Posterior vena cava (tissue), 2 donors: ENCODE measurements at places on chromosomes 1 and 21.
A peak's percentile ranks its signal among the peaks of the same experiment; 100 is the strongest.

- no peak for DNase-seq
Measured at GRCh38 chr1:17148950-17149608, 29.8 kb upstream of the PADI2 start.

DNA sequence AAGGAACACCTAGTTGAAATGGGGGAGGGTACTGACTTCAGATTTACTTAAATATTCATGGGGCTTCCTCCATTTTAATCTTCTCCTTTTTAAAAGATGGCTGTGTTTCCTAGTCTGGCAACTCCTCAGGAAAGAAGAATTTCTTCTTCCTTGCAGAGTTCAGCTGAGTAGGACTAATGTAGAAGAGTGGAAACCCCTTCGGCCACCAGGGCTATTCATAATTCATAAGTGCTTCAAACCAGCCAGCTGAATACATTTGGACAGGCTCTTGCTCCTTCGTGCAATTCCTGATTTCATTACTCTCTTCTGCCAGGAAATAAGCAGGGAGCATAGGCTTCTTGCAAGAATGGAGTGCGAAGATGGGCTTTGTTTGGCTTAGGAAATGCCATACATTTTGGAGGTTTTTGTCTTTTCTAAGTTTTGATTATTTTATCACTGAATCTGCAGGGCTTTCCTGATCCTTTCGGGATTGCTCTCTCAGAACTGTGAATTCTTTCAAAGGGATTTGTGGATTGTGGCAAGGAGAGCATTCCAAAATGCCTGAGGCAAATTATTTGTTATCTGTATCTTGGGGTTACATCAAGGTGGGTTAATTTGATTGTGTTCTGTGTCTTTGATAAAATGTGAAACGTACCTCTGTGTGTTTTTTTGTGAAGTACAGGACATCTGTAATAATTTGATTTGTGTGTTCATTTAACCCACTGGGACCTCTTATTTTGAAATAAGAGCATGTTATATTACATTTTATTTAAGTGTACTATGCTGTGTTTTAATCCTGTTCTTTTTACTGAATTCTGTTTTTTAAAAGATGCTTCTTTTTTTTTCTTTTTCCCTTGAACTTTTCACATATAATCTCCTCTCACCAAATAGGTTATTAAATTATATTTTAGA lies 179.4 kb upstream of the SGIP1 start:
- no peak for DNase-seq

DNA sequence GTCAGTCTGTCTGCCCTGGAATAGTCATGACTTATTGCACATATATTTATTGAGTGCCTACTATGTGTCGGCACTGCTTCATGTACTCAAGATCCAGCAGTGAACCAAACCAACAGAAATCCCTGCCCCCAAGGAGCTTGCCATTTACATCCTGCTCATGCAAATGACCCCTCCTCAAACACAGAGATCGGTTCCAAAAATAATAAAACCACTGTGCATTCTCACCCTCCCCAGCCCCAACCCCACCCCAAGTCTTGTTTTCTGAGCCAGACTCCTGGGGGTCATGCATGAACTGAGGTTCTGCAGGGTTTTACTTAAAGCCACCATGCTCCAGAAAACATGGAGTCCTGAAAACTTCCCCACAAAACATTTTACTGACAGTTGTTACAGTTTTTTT lies 61.9 kb downstream of the KIAA0040 start:
- DNase-seq = no peak

DNA sequence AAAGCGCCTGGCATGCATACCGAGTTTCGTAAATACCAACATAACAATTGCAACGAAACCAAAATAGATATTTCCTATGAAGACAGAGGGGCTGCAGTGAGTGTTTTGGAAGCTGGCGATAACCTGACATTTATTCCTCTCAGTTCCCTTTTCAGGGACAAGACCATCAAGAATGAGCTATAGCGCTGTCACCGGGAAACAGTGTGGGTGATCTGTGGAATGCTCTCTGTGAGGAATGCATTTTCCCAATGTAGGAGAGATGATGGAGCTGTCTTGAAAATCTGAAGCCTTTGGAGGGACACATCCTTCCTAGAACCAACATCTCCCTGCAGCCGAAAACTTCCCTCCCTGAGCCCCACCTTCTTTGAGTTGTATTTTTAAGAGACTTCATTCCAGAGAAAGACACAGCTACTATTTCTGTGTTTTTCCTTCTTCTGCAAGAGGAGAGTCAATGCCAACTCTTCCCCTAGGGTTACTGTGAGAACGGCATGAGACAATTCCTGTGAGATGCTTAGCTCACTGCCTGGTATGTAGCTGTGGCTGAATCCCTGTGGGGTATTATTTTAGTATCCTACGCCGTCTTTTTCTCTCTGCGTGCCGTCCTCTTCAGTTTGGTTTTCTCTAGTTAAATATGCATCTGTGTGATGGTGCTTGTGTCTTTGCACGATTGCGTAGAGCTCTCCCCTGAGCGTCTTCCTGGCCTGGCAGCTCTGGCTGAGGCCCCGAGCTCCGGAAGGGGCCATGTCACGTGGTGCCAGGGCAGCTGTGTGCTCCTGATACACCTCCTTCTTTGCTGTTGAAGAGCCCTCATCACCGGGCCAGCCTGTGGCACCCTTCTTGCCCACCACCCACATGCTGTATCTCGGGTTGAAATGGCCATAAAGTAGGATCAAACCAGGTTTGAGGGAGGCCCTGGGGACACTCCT lies 45.2 kb downstream of the AJAP1 start:
- DNase-seq = no peak

GRCh38 chr1:244409701-244410100 lies 42.0 kb downstream of the ADSS2 start:
- no peak for DNase-seq

DNA sequence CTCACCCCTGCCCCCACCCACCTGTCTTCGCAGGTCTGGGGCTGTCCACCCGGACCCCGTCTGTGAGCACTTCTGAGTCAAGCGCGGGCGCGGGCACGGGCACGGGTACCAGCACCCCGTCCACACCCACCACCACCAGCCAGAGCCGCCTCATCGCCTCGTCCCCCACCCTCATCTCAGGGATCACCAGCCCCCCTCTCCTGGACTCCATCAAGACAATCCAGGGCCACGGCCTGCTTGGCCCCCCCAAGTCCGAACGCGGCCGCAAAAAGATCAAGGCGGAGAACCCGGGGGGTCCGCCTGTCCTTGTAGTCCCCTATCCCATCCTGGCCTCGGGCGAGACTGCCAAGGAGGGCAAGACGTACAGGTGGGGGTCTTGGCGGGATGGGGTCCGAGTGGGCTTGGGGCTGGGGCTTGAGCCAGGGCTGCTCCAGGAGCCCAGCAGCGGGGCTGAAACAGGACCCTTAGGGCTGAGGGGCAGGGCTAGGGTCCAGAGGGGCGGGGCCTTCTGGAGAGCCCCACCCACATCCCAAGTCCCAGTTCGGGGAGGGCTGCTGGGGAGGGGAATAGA lies 23.9 kb downstream of the ZNF362 start:
- peak; percentile 64 for DNase-seq

GRCh38 chr1:245255783-245256182 lies 101.0 kb downstream of the KIF26B start:
- DNase-seq = no peak

DNA sequence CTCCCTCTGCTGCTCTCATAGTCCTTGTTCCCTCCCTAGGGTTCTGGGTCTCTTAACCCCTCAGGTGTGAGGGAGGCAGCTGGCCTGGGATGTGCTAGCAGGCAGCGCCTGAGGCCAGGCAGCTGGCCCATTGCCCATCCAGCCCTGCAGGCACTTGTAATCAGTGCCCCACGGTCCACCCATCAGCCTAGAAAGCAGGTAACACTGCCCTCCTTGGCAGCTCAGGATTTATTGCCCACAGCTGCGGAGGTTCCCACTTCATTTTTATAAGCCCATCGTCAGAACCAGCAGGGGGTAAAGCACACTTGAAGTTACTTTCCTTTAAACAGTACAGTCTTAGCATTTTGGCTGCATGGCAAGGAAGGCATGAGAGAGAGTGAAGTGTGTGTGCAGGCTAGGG lies 70.6 kb downstream of the TMEM53 start:
- peak; percentile 62 for DNase-seq

GRCh38 chr1:94104776-94105580 lies 16.0 kb downstream of the ABCA4 start:
- DNase-seq = no peak

GRCh38 chr1:119861547-119861946 lies 34.8 kb downstream of the ADAM30 start:
- no peak for DNase-seq

DNA sequence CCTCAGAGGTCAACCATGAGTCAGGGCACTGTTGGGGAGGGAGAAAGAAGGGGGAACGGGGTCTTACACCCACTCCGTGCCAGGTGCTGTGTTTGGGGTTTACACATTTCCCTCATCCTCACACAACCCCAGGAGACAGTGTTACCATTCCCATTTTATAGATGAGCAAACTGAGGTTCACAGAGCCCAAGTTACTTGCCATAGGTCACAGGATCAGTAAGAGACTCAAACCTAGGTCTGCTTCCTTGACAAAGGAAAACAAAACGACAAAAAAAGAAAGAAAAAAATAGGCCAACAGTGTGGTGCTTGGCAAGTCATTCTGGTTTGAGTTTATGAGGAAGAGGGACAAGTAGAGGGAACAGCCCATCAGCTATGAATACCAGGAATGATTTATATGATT lies 16.3 kb upstream of the CDCP2 start:
- DNase-seq = no peak

DNA sequence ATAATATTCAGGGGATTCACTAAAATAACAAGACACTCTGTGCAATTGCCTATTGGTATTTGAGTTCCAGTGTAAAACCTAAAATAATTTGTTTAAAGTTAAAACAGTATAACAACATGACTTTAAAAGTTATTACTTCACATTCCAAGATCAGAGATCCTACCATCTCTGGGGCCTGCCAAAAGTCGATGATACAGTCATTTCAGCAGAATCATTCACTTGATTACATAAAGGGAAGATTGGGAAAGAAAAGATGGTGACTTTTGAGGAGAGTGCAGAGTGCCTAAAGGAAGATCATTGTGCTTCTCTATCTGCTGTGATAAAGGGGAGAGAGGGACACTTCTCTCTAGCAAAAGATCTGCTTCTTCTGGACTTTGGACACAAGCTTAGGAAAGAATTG lies 784.4 kb upstream of the ADGRL4 start:
- DNase-seq = no peak

DNA sequence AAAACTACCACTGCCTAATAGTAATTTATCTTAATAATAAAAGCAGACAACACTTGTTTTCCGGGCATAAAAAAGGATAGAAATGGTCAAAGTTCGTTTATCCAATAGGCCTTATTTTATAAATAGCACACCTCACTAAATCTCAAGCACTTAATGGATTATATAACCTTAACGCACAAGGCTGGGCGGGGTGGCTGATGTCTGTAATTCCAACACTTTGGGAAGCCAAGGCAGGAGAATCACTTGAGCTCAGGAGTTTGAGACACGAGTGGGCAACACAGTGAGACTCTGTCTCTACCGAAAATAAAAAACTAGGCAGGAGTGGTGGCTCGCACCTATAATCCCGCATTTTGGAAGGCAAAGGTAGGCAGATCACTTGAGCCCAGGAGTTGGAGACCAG lies 12.4 kb downstream of the EIF4G3 start:
- no peak for DNase-seq

DNA sequence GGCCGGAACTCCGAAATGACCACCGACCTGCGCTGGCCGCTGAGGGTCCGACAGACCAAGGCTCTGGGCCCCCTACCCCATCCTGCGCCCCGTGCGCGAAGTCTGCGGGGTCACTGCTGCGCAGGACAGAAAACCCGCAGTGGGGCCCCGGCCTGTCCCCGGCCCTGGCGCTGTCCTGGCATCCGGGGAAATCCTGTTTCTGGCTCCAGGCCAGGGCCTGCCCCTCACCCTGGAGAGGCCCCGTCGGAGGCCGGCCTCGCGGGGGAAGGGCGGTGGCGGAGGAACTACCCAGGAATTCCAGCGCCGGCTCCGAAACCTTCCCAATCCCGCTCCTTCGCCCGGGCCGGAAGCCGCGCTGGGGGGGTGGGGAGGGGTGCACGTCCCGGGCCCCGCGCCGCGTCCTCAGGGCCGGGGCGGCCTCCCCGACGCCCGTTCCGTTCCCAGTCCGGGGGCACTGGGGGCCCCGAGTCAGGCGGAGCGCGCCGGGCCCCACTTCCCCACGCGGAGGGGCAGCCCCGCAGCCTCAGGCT lies 77.0 kb downstream of the MORN1 start:
- peak; percentile 92 for DNase-seq

- DNase-seq = no peak
Measured at GRCh38 chr1:75338616-75339483, 204.7 kb downstream of the LHX8 start.

GRCh38 chr21:46194374-46195334 lies 10.4 kb upstream of the SPATC1L start:
- DNase-seq = peak; percentile 67

- peak; percentile 58 for DNase-seq
Measured at GRCh38 chr1:230263568-230264195, 162.4 kb downstream of the PGBD5 start.

GRCh38 chr1:26218906-26219494 lies 15.0 kb upstream of the CEP85 start:
- peak; percentile 49 for DNase-seq

DNA sequence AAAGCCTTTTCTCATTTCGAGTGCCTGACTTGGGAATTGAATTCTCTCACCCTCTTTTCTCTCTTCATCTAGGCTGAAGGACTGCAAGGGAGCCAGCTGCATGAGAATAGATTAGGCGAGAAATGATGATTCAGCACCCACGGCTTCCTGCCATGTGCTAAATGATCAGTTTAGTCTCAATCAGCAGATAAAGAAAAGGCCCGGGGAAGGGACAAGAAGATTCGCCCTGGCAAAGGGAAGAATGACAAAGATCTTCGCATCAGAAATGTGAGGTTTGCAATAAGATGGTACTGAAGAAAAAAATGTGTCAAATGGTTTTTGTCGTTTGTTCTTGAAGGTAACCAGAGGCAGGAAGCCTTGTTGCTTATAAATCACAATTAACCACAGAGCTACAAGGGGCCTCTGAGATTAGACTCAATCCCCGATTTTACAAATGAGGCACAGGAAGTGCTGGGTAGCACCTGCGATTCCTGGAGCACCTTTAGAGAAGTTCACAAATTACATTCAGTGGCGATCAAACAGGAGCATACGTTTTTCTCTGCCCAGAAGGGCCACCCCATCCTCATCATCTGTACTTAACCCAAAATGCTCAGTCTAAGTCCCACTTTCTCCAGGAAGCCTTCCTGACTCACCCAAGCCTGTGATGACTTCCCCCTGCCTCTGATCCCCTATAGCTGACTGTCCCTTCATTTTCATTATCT lies 183.4 kb downstream of the ZNF281 start:
- DNase-seq = no peak

GRCh38 chr1:192399161-192399560 lies 82.4 kb downstream of the RGS21 start:
- no peak for DNase-seq

GRCh38 chr21:23401278-23401677 lies 2206.0 kb downstream of the MRPL39 start:
- no peak for DNase-seq
